ENCODE measurements at places on chromosomes 3 and 15.

- no peak for DNase-seq
Observed at GRCh38 chr3:25419251-25419650, 8.8 kb upstream of the RARB start.

- no peak for DNase-seq
Observed at GRCh38 chr3:5296362-5296761, 108.9 kb downstream of the EDEM1 start.

- peak; percentile 45 for DNase-seq
Observed at GRCh38 chr15:59295261-59296001, 77.2 kb downstream of the MYO1E start.

- DNase-seq: no peak
Observed at GRCh38 chr15:92620991-92621390, 34.6 kb downstream of the FAM174B start.

DNA sequence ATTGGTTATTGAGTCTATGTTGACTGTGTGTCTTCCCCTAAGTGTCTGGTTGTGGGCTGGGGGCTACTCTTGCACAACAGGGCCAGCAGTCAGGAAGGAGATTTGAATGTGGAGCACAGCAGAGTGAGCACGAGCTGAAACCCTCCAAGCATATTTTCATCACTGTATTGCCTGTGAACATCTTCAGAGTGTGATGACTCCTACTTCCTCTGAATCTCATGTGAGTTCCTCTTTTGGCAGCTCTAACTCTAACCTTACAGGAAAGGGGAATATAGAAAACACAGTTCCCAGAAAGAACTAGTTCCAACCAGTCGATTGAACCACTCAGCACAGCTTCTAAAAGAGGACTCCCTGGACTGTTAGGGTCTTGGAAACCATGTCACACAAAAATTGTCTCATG, 211.6 kb downstream of the RAP2B start:
- DNase-seq: no peak

- no peak for DNase-seq
Observed at GRCh38 chr15:73318463-73319351, 50.1 kb downstream of the HCN4 start.

DNA sequence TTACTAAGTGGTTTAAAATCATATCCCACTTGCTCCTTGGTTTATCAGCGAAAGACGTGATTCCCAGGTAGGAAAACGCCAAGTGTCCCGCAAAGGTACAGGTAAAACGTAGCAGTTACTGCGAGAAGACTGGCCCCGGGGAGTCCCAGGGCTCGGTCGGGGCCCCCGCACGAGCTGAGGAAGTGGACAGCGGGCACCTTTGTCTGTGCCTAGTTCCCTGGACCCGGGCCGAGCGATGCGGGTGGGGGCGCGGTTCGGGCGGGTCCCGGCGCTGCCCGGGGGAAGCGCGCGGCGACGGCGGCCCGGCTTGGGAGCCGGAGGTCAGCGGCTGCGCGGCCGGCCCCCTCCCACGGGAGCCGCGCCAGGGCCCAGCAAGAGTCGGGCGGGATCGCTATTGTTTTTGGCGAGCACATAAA, 864 bp upstream of the NEO1 start:
- DNase-seq: no peak

DNA sequence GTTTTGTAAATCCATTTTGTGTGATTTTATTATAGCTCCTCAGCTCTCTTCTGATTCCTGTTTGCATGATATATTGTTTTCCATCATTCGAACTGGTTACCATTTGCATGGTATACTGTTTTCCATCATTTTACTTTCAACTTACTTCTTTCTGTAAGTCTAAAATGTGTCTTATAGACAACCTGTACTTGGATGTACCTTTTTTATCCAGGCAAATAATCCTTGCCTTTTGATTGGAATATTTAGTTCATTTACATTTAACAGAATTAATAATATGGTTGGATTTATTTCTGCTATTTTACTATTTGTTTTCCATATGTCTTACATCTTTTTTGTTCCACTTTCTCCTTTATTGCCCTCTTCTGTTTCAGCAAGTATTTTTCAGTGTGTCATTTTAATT, 62.8 kb downstream of the CHD2 start:
- no peak for DNase-seq

- DNase-seq: no peak
Observed at GRCh38 chr15:95646484-95647273, 683.8 kb upstream of the NR2F2 start.

- no peak for DNase-seq
Observed at GRCh38 chr3:66383023-66383422, 117.8 kb downstream of the LRIG1 start.

DNA sequence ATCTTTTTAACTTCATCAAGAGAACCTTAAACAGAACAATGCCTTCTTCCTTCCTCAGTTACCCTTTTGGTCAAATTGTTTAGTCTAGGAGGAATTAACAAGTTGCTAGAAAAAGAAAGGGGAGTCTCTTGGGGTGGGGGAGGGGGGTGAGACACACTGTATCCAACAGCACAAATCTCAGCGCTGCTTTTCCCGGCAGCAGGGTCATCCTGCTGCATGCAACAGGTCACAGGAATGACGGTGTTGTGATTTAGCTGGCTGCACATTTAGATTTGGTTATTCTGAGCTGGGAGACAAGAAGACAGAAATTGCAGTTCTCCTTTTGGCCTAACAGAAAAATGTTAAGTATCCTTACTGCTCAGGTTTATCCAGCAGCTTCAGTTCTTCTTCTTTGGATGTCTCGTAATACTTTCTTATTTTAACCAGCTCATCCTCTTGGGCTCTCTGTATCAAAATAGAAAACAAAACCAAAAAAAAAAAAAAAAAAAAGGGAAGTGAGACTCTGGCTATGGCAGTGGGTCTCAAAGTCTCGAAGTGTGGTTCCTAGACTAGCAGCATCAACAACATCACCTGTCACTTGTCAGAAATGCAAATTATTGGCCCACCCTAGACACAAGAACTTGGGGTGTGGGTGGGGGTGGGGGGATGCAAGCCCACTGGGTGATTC, 190.5 kb downstream of the GREM1 start:
- DNase-seq: no peak

DNA sequence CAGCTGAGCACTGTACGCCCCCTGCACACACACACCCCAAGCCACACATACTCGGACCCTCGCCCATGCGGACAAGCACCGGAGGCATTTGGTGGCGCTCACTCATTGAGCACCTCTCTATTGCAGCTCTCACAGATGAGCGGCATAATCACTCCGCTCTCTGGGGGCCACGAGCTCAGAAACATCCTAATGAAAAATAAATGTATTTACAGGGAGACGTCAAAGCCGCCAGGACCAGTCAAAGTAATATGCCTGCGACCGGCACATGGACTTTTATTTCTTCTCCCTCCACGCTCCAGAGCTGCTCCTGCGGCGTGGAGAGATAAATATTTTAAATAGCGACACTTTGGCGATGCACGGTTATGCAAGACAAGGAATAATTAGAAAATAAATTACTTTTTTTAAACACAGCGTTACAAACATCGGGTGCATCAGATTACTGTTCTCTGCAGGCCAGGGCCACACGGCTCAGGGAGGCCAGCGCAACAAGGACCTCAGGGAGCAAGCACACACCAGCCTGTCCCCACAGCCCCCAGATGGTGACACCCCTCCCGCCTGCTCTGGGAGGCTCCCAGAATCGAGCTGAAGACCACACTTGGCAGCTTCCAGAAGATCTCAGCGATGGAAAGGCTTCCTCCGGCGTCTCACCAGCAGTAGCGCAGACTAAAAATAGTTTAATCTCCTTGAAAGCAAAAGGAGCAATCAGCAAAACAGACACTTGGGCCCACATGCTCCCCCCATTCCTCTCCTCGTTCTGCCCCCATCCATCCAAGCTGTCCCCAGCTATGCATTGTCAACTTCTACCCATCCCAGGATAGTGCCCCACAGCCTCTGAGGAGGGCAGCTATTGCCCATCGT, 48.0 kb downstream of the CACNA2D2 start:
- DNase-seq: no peak

DNA sequence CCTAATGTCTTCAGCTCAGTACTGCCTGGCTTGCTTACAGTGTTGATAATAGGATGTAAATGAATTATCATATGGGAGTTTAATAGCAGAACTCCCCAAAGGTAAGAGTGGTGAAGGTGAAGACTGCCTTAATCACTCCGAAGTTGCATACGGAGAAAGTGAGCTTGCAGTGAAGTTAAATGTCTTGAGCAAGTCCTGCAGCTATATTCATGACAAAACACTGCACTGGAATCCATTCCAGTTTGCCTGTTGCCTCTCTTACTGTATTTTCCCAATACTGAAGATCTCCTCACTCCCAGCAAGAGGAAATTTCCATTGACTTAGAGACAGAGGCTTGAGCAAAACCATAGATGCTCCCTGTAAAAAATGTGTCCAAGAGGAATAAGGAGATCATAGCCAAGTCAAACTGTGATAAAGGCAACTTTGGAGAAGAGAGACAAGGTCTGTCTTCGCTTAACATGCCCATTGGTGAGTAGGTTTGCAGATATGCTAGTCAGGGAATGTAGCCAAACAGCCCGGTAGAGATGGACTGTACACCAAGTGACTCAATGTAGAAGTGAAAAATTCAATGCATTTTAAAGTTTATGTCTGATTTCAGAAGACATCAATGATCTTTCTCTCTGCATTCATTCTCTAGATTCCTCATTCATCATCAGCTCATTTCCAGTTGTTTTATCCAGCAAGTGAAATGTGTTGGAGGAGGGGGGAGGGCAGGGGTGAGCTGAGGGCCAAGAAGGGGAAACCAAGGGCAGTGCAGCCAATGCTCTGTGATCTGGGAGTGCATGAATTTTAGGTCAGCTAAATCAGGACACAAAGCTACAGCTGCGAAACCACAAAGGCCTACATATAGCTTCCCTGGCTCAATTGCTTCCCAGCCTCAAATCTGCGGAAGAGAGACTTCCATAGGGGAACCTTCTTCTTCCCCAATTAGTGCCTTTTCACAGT, 667.1 kb upstream of the NR2F2 start:
- DNase-seq: no peak

DNA sequence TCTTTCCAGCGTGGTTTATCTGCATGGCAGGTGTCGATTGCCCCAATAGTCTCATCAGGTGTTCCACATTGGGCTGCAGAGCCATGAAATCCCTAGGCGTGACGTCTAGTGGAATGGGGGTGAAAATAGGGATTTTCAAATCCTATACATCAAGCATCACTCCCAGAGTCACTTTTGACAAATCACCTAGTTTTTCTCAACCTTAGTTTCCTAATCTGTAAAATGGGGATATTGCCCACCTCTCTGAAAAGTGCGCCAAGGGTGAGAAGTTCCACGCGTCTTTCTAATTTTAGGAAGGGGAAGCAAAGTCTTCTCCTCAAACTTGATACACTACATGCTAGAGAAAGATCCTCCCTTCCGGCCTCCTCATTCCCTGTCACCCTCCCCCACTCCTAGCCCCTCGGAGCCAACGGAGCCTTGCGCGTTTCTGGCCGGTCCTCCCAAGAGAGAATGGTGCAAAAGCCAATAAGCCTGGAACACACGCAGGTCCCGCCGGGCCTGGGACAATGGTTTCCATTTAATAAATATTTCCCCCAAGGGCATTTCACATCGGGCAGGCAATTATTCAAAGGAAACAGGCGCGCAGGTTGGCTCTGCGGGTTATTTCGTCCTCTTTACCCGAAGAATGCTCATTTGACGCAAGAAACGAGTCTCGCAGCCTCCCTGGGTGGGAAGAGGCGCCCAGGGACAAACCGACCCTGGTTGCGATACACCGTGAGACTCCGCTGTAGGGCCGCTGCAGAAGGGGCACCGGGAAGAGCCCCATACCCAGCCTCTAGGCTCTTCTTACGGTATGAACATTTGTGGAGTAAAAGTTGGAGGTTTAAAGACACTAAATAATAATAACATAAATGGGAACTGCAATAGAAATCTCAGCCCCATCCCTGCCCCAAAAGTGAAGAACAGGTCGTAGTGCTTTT, 1.2 kb upstream of the SOX14 start:
- no peak for DNase-seq

- no peak for DNase-seq
Observed at GRCh38 chr15:63606308-63606707, 9.1 kb downstream of the FBXL22 start.

GRCh38 chr3:197761784-197762183, 12.1 kb downstream of the FYTTD1 start:
- no peak for DNase-seq

- no peak for DNase-seq
Observed at GRCh38 chr15:25774871-25775270, 88.3 kb downstream of the ATP10A start.

DNA sequence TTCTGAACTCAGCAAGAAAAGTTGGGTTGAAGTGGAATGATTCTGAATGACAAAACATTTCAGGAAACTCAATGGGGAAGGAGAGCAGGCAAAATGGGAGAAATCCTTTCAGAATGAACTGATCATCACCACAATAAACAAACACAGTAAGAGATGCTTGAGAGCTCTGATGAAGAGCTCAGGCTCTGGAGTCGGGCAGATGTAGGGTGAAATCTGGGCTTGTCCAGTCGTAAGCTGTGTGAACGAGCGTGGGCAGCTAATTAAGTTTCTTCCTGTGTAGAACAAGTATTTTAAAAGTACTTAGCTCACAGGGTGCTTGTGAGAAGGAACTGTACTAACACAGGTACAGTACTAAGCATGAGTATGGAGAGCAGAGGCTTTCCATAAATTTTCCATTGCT, 406.2 kb downstream of the FOXP1 start:
- DNase-seq: no peak

- DNase-seq: no peak
Observed at GRCh38 chr3:52531860-52532516, 1.7 kb downstream of the NT5DC2 start.

DNA sequence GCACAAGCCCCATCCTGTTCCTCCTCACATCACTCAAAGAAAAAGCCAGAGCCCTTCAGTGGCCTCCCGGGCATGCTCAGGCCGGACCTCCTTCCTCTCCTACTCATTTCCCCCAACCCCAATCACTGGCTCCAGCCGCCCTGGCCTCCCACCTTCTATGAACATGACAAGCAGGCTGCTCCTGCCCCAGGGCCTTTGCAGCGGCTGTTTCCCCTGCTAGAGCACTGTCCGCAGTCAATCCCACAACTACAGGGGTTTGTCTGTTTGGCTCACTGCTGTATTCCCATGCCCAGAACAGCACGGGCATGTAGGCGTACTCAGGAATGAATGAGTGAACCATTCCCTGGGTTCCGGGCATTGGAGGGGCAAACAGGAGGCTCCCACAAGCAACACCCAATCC, 139.8 kb upstream of the PRR20G start:
- DNase-seq: no peak

- no peak for DNase-seq
Observed at GRCh38 chr3:50807266-50807665, 132.5 kb downstream of the DOCK3 start.

GRCh38 chr3:60809857-60810610, 441.2 kb downstream of the FHIT start:
- DNase-seq: no peak

DNA sequence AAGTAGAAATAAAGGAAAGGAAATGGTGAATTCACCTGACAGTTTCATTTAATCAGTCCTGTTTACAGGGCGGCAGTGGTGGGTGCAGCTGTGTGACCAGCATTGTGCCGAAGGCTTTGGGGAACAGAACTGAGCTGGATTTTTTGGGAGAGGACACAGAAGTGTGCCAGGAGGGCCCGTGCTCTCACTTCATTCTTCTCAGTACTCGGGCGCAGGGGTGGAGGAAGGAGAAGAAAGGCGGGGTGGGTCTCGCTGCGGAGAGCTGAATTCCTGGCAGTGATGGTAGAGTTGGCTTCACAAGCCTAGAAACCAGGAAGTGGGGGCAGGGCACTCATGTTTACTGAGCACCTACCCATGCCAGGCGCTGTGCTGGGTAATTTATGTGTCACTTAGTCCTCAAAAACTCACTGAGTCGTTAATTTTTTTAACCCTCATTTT, 64.6 kb downstream of the CRTC3 start:
- peak; percentile 88 for DNase-seq
